Gastrocnemius medialis (tissue), 4 donors: ENCODE measurements at places on chromosomes 1 and 21. TPM values are rescaled to one million over a fixed set of nuclear protein-coding genes. Genes with fewer than 3 reads are reported as not detected.

Gene CYP4A22
- 0.32 TPM for total RNA-seq

- H3K4me1 ChIP-seq, result no peaks in the 10 kb centered on the region
- H3K36me3 ChIP-seq, result no peaks in the 10 kb centered on the region
- peak overlapping the region; percentile 9 for H3K4me3 ChIP-seq
- no peaks in the 10 kb centered on the region for H3K27me3 ChIP-seq
These were observed 403 bp upstream of the EPHX4 start for GRCh38 chr1:92029241-92029922.

DNA sequence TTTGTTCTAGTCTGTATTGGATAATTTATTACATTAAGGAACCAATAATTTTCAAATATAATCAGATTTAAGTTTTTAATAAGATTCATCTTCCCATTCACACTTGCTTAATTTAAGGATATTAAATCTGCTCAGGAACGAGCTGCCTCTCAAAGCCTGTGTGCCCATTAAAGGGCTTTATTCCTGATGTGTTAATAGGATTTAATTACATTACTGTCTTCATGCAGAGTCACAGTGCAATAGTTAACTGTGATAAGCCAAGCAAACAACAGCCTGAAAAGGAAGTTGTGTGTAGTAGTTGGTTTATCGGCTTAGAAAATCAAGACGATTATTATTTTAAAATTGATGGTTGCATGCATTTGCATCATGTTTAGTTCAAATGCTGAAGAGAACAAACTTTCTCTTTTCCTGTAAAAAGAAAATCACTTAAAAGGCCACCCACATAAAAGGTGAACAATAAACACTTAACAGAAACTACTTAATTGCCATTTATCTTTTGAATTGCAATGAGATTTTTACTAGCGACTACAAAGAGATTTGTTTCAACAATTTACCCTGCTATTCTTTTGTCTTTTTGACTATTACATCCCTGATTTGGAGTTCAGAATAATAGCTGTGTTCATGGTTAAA, 174.6 kb downstream of the RWDD3 start:
- H3K27me3 ChIP-seq, result no peaks in the 10 kb centered on the region
- no peak overlapping the region for H3K27ac ChIP-seq
- no peaks in the 10 kb centered on the region for H3K36me3 ChIP-seq
- H3K4me3 ChIP-seq, result no peak overlapping the region
- DNase-seq, result no peak

Gene SPRR2E
- total RNA-seq, result not detected

GRCh38 chr1:37403166-37403565, 71.2 kb upstream of the ZC3H12A start:
- no peak overlapping the region for H3K4me3 ChIP-seq
- no peaks in the 10 kb centered on the region for H3K36me3 ChIP-seq
- no peak overlapping the region for H3K27ac ChIP-seq
- DNase-seq, result no peak
- H3K27me3 ChIP-seq, result no peaks in the 10 kb centered on the region

- peaks cover 3% of the 10 kb centered on the region for H3K27me3 ChIP-seq
- peak overlapping the region; percentile 82 for H3K27ac ChIP-seq
- H3K36me3 ChIP-seq, result no peaks in the 10 kb centered on the region
These were observed 164.0 kb downstream of the RUNX1 start for GRCh38 chr21:34885125-34885524.

- no peak overlapping the region for H3K4me3 ChIP-seq
- no peaks in the 10 kb centered on the region for H3K36me3 ChIP-seq
- no peaks in the 10 kb centered on the region for H3K4me1 ChIP-seq
- peaks cover 4% of the 10 kb centered on the region for H3K27me3 ChIP-seq
These were observed 8.0 kb upstream of the C1orf159 start for GRCh38 chr1:1123581-1124507.

DNA sequence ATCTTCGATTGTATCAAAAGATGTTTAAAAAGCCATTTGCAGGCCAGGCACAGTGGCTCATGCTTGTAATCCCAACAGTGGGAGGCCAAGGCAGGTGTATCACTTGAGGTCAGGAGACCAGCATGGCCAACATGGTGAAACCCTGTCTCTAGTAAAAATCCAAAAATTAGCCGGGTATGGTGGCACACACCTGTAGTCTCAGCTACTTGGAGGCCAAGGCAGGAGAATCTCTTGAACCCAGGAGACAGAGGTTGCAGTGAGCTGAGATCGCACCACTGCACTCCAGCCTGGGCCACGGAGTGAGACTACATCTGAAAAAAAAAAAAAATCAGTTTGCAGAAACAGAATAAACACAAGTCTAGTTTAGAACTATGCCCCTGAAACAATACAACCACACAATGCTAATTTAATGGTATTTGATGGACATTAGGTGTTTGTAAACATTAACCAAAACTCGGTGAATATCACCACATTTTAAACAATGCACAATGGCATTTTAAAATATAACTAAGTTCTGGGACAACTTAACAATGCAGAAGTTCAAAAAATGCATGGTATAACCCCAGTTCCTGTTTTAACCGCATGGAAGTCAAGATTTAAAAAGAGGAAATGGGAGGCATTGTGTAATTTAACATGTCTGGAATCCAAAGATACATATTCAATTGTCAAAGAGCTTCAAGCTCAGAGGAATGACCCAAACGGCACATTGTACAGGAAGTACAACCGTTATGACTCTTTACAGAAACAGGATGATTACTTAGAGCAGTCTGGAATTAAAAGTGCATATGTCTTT, 7.1 kb upstream of the PTTG1IP start:
- no peak overlapping the region for H3K4me3 ChIP-seq
- H3K27me3 ChIP-seq, result no peaks in the 10 kb centered on the region
- DNase-seq, result no peak
- H3K36me3 ChIP-seq, result no peaks in the 10 kb centered on the region
- H3K4me1 ChIP-seq, result peaks cover 5% of the 10 kb centered on the region

GRCh38 chr1:170307426-170307825, 161.7 kb downstream of the NTMT2 start:
- no peak overlapping the region for H3K27ac ChIP-seq
- DNase-seq, result no peak
- no peaks in the 10 kb centered on the region for H3K4me1 ChIP-seq
- H3K4me3 ChIP-seq, result no peak overlapping the region
- H3K27me3 ChIP-seq, result no peaks in the 10 kb centered on the region
- H3K36me3 ChIP-seq, result no peaks in the 10 kb centered on the region

- H3K27ac ChIP-seq, result no peak overlapping the region
- no peaks in the 10 kb centered on the region for H3K4me1 ChIP-seq
- no peak for DNase-seq
- no peaks in the 10 kb centered on the region for H3K27me3 ChIP-seq
These were observed 5.6 kb upstream of the OR6K2 start for GRCh38 chr1:158706096-158706495.

Gene WNT4
- not detected for total RNA-seq

- no peaks in the 10 kb centered on the region for H3K27me3 ChIP-seq
- no peaks in the 10 kb centered on the region for H3K36me3 ChIP-seq
- H3K27ac ChIP-seq, result no peak overlapping the region
- DNase-seq, result no peak
These were observed 5.3 kb downstream of the RSPH1 start for GRCh38 chr21:42490720-42491119.

DNA sequence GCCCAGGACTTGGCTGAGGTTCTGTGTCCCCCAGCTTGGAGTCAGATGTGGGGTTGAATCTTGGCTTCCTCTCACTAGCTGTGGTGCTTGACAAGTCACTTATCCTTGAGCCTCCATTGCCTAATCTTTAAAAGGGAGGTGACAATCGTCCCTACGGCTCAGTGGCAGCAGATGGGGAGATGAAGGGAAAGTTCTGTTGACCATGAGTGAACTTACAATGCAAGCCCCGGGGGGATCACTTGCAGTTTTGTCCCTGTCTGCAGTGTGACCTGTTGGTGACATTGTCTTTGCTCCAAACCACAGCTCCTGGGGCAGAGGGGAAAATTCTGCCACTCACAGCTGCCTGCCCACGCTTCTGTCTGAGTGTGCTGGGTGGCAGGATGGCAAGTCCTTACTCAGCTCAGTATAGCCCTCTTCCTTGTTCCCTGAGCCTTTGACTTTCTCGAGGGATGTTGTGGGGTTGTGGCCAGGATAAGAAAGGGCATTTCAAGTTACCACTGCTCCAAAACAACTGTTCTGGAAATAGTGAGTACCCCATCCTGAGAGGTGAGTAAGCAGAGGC, 1.7 kb downstream of the PCSK9 start:
- peaks cover 3% of the 10 kb centered on the region for H3K4me1 ChIP-seq
- no peak for DNase-seq
- H3K36me3 ChIP-seq, result no peaks in the 10 kb centered on the region
- H3K27ac ChIP-seq, result no peak overlapping the region

DNA sequence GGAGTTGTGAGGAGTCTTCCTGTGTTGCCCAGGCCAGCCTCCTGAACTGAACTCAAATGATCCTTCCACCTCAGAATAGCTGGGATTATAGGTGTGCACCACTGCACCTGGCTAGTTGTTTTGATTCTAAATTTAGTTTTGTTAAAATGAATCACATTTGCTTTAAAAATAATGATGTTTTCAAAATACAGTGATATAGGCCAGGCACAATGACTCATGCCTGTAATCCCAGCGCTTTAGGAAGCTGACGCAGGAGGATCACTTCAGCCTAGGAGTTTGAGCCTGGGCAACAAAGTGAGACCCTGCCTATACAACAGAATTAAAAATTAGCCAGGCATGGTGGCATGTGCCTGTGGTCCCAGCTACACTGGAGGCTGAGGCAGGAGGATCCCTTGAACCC, 24.3 kb downstream of the RTCA start:
- no peaks in the 10 kb centered on the region for H3K27me3 ChIP-seq
- no peak for DNase-seq
- no peak overlapping the region for H3K4me3 ChIP-seq
- no peaks in the 10 kb centered on the region for H3K36me3 ChIP-seq
- H3K27ac ChIP-seq, result no peak overlapping the region

DNA sequence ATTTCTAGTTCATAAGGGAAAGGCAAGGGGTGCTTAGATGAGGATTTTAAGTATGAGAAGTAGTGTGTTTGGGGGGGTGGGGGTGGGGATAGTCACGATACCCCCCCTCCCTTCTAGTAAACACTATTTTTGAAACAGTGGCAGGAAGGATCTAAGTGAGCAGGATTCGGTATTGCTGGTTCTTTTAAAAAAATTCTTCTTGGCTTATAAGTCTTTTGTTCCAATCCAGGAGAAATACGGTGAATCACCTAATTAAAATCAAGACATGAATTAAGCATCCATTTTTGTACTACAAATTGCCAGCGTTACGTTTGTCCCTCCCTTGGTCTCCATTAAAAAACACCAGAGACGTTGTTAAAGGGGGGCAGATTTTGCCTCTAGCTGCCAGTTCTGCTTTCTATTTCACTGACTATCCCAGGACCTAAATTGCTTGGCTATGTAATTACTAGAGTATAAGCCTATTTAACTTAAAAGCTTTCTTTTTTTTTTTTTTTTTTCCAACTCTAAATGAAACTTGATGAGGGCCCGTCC, 911 bp downstream of the LMO4 start:
- no peaks in the 10 kb centered on the region for H3K36me3 ChIP-seq
- H3K27me3 ChIP-seq, result no peaks in the 10 kb centered on the region
- peaks cover 34% of the 10 kb centered on the region for H3K4me1 ChIP-seq
- H3K27ac ChIP-seq, result peak overlapping the region; percentile 96
- peak overlapping the region; percentile 89 for H3K4me3 ChIP-seq
